Stimulated activated naive CD4-positive, alpha-beta T cell (primary cell): ENCODE measurements at places on chromosomes 11 and 22.

- no peak for DNase-seq
Measured at GRCh38 chr11:79174045-79175008, 266.5 kb downstream of the TENM4 start.

DNA sequence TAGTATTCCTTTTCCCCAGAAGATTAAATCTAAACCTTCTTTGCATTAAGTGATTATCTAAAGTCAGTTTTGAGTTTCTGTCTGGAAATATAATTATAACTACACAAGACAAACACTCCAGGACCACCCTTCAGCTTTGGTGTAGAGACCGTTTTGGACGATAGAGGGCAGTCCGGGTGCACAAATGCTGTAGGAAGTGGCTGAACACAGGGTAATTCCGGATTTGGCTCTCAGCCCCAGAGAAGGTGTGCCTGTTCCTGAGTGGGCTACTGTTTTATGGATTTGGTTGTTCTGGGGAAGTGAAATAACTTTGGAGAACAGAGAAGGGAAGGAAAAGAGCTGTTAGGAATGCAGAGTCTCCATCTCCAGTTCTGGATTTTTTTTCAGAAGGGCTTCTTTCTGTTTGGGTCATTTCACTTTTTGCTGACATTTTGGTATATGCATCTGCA is 14.8 kb downstream of the EXT2 start:
- peak; percentile 35 for DNase-seq

DNA sequence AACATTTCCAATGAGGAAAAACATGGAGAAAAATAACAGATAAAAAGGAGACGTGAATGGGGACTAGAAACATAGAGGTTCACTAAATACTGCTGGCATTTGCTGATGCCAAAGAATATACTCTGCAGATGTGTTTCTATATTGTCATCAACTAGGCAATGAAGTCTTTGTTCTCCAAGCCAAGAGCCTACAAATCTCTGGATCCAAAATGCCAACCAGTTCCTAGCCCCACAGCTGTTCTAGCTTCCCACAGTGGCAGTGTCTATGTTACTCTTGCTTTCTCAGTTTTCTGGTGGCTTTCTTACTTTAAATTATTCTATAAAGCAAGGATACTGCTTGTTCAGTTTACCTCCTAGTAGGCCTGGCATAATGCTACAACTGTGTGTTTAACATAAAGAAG is 977.9 kb upstream of the CCDC90B start:
- DNase-seq, result no peak

- DNase-seq, result no peak
Measured at GRCh38 chr11:24509114-24509513, 12.3 kb downstream of the LUZP2 start.

- DNase-seq, result no peak
Measured at GRCh38 chr11:115912484-115912945, 408.3 kb upstream of the CADM1 start.

GRCh38 chr11:14342906-14343305 is 16.1 kb downstream of the RRAS2 start:
- DNase-seq, result no peak

- DNase-seq, result no peak
Measured at GRCh38 chr11:95248666-95249467, 17.9 kb upstream of the SESN3 start.

DNA sequence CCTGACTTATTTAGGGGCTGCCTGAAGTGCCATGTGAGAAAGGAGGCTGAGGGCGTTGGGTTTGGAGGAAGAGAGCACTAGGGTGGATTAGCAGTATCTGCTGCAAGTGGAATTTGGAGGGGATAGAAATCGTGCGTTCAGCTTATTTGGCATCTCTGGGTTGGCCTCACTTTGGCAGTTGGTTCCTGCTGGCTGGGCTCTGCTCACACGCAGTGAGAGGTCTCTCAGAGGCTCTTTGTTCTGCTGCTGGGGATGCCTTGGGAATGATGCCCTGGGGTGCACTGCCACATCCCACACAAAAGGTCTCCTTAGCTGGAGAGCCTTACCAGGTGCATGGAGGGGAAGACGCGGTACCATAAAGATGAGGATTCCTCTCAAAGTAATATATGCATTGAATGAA is 17.7 kb upstream of the MICAL2 start:
- no peak for DNase-seq

DNA sequence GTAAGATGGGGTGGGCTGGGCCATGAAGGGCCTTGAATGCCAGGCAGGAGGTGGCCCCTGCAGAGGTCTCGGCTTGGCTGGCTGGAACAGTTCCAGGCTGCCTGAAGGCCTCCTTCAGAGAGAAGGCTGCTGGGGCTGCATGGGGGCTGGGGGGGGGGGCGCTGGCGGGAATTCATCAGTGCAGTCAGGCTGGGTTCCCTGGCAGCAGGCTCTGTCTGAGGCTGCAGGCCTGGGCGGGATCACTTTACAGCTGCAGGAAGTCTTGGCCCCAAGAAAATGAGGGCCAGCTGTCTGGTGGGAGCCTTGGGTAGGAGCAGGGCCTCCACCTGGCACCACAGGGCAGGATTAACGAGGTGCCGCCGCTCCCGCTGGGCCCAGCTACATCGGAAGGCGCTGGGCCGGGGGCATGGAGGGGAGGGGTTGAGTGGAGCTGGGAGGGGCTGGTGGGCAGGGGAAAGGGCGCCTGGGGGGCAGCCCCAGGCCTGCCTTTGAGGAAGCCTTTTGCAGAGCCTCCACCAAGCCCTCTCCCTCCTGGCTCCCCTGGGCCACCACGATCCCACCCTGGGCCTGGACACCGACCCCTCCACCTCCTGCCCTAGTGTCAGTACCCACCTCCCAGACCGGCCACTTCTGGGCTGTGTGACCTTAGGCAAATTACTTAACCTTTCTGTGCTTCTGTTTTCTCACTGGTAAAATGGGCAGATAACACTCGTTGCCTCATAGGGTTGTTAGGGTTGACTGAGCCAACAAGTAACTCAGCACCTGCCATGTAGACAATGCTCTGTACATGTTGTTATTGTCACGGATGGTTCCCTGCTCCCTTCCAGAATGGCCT is 31.0 kb upstream of the HMOX1 start:
- DNase-seq, result no peak

DNA sequence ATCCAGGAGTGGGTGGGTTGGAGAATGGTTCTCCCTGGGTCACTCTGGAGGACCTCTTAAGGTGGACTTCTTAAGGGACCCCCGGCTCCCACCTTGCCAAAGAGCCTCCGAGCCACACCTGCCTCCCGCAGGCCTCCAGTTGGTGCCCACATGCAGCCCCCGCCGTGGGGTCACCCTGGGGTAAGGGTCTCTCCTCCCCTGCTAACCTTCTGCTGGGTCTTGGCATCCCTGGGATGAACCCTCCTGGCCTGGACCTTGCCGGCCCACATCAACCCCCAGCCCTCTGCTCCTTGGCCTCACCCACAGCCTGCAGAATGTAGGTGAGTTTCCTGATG is 12.5 kb upstream of the MUC6 start:
- no peak for DNase-seq
